ENCODE measurements at places on chromosomes 16 and 17.
A peak's percentile ranks its signal among the peaks of the same experiment; 100 is the strongest.

DNA sequence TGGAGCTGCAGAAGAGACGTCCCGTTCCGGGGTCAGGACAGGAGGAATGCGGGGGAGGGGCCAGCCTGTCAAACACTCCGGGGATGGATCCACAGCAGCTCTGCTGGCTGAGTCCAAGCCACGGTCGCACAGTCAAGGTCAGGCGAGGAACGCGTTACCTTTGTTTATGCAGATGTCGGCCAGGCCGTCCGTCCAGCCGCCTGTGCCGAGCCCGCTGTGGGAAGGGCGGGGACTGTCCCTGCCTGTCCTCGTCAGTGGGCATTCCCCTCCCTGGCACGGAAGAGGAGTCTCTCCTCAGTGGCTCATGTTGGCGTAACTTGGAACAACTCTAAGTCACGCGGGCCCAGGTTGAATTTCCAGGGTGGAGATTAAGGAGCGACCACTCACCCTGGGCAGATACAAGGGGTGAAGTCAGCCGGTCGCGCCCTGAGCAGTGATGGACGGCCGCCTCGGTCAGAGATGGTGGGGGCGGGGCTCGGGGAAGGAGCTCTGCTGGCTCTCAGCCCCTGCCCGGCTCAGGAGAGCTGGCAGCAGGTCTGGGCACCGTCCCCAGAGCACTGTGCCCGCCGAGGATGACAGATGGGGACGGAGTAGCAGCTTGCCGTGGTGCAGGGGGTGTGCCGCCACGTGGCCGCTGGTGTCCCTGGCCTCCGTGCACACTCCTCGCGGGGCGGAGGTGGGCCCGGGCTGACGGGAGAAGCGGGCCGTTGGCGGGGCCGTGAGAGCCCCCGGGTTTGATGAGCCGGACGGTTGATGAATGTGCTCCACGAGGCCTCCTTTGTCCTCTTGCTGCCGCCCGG, 7.3 kb downstream of the CACNA1H start:
- DNase-seq: peak; percentile 81

GRCh38 chr17:28267720-28268609, 51.0 kb upstream of the TMEM97 start:
- no peak for DNase-seq

DNA sequence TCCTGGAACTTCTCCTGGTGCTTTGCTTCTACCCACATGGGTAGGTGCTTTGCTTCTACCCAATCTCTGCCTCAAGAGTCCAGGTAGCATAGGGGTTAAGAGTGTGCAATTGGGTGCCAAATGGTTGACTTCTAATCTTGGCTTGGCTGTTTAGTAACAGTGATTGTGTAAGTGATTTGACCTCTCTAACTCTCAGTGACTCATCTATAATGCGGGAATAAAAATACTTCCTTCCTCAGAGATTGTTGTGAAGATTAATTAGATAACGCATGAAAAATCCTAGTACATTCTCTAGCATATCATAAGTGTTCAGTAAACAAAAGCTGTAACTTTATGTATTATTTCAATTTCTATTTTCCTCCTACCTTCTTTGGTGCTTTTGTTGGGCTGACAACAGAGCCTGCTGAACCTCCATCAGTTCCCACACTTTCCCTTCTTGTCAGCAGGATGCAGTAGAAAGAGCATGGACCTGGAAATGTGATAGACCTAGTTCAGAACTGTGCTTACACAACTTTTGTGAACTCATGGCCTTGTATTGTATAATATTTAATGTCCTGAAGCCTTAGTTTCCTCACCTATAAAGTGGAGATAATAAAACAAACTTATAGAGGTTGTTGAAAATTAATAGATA, 72.9 kb upstream of the SMIM36 start:
- no peak for DNase-seq

- no peak for DNase-seq
Observed at GRCh38 chr16:79047337-79047736, 553.2 kb downstream of the MAF start.

GRCh38 chr17:77164483-77165091, 23.8 kb downstream of the SEC14L1 start:
- no peak for DNase-seq

GRCh38 chr16:57892041-57892440, 78.9 kb downstream of the CNGB1 start:
- no peak for DNase-seq

GRCh38 chr17:68595986-68596385, 5.2 kb downstream of the FAM20A start:
- DNase-seq: no peak

GRCh38 chr17:16342979-16343378, 10.3 kb downstream of the CENPV start:
- no peak for DNase-seq

- no peak for DNase-seq
Observed at GRCh38 chr17:41390411-41390938, 6.9 kb downstream of the KRT31 start.

GRCh38 chr17:41539071-41539492, 11.0 kb upstream of the KRT19 start:
- no peak for DNase-seq

DNA sequence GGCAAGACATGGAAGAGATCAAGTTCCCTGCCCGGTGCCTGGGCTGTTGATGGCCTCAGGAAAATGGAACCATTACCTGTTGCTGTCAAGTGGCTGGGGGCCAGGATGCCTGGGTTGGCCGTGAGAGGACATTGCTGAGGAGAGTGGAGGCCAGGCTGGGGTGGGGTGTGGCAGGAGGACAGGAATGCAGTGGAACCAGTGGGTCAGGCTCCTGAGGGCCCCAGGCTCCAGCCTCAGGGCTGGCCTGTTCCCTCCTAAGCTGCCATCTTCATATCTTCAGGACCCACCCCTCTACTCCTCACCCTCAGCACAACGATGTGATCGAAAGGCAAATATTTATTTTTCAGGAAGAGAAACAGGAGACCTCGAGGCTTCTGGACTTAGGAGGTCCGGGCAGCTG, 8.5 kb upstream of the YPEL3 start:
- no peak for DNase-seq

DNA sequence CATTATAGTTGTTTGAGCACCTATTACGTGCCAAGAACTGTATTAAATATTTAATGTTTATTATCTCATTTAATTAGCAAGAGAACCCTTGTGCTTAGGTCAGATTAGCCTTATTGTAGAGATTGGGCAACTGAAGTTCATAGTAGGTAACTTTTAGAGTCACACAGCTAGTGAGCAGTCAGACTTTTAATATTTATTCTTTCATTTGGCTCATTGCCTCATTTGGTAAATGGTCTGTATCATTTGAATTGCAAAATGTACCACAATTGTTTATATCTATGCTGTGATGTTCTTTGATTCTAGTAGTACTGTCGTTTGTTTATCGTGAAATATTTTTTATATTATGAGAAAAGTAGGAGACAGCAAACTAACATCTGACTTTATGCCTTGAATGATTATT, 7.6 kb downstream of the CLTC start:
- no peak for DNase-seq

DNA sequence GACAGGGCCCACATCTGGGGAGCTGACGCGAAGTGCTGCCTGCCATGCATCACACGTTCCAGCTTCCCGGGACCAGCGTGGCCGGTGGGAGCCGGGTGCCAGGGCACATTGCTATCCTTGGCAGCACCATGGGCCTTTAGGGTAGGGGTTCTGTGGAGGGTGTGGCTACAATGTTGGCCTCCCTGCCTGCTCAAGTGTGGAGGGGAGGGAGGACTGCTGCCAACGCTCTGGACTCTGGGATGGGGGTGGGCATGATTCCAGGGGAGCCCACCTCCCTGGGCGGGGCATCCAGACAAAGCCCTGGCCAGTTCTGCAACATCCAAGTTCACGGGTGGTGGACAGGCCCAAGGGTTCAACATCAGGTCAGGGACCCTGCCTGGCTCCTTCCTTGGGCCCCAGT, 13.9 kb downstream of the GRB7 start:
- no peak for DNase-seq

DNA sequence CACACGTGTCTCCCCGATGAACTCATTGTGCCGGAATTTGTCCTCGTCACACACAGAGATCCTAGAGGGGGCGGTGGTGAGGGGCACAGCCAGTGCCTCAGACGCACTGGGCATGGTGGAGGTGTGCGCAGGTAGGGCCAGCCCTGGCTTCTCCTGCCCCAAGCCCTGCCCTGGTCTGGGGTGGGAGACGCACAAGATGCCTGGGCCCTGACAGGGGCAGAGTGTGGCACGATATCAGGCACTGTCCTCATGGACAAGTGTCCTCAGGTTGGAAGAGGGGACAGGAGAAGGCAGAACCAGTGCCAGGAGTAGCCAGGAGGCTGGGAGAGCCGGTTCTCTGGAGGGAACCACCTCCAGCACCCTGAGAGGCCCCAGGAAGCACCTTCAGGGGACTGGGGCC, 20.0 kb downstream of the DOC2B start:
- no peak for DNase-seq

DNA sequence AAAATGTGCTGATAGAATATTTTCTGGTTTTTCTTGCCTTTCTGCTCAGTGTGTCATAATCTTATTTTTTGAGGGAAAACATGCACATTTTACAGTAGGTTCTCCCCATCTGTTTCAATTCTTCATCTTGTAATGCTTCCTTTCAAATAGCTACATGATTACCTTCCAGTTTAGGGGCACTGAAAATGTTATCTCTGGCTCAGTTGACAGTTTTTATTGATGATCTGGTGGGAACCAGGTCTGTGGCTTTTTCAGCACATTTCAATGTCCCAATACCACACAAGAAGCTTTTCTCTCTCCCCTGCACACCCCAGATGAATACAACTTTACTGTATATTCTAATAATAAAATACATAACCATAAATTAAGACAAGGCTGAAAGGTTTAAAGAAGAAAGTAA, 36.5 kb downstream of the FTO start:
- DNase-seq: no peak

DNA sequence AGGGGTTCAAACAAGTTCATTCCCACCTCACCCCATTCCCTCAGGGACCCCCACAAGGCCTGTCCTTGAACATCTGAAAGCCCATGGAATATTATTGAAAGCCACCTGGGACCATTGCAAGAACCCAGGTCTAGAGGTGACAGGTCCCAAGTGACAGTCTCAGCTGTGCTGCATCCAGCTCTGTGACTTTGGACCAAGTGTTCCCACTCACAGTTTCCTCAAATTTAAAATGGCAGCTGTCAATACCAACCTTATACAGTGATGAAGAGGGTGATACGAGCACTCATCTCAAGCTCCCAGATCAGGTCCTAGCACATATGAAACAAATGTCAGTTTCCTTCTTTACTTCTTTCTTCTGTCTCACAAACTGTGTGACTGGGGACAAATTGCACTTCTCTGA, 9.1 kb downstream of the ERAL1 start:
- no peak for DNase-seq

DNA sequence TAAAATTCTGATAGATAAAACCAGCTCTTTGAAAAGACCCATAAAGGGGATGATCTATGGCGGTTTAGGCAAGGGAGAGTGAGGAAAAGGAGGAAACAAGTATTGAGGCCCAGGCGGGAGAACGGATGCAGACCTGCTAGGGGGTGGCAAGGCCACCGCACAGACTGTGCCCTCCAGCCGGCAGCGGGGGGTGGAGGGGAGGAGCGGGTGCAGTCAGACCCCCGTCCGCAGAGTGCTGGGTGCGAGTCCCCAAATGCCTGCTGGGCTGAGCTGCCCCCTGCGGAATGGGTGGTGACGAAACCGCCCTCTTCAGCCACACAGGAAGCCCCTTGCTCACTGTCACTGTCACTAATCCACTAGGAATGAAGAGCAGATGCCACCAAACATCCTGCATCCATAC, 46.0 kb downstream of the LMF1 start:
- DNase-seq: peak; percentile 36

DNA sequence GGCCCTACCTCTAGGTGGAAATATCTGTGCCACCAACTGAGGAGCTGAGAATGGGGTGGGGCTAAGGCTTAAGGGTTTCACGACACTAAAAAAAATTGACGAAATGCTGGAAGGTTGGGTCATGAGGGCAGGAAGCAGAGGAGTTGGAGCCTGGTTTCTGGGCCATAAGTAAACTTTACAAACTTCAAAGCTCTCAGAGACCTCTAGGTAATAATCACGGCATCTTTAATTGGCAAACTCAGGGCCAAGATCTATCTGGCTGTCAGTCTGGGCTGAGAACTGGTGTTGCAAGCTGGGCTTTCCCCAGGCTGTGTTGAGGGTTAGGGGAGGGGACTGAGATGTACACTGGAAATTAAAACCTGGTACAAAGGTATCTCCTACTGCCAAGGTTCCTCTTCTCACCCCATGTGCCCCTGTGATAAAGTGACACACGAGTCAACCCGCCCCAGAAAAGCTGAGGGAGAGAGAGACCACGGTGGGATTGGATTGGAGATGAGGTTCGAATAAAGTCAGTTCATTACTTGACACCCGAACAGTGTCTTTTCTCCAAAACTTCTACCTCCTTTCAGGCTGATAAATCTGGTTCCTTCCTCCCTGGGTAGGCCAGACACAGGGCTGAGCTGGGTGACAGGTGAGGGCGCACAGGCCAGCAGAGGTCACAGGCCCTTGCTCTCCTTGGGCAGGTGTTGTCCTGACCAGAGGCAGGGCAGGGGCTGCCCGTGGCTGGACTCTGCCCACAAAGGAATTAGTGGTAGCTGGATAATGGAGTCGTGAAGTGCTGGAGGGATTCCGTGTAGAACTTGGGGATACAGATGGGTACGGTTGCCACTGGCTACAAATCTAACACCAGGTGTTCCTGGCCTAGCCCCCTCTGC, 4.0 kb upstream of the ZNF768 start:
- DNase-seq: no peak

GRCh38 chr17:43573579-43574321, 27.6 kb upstream of the ETV4 start:
- DNase-seq: no peak

Data from heart left ventricle (tissue), 16 donors.